Activated T-helper 1 cell treated with Interleukin-2 at 50 U/mL for 16 hours (primary cell): ENCODE measurements at places on chromosomes 13 and 19.

- DNase-seq = peak; percentile 67
Measured at GRCh38 chr13:113209759-113210421, 477 bp downstream of the CUL4A start.

- DNase-seq = no peak
Measured at GRCh38 chr13:37984357-37984756, 114.8 kb upstream of the TRPC4 start.

DNA sequence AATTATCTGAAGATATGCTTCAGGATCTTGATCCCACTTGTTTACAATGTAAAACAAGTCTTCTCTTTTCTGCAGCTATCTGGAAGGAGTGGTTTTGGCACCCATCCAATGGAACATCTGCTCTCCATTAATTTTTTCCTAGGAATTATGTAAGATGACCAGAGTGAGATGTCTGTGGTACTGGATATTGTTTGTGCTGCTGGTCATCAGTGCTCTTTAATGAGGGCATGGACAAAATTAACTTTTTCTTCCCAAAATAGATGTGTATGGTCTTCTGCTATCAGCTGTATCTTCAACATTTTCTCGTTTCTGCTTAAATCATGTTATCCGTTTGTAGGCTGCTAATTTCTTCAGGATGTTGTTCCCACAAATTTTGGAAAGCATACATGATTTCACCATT is 415.4 kb upstream of the KLHL1 start:
- DNase-seq = no peak

DNA sequence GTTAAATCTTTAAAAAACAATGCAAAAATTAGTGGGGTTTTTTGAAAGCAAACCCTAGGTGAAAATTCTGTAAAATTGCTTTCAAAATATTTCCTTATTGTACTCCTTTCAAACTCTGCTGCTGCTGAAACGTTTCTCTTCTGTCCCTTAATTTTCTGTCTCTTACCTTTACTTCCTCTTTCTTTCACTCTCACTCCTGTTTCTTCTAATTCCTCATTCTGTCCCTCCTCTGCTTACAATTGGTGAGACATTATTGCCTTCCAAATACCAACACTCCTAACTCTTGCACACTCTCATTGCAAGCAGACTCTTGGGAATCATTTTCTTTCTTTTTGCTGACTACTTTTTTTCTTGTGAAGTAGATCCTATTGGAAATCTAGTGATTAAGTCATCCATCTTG is 685.6 kb upstream of the SLITRK1 start:
- DNase-seq = no peak

DNA sequence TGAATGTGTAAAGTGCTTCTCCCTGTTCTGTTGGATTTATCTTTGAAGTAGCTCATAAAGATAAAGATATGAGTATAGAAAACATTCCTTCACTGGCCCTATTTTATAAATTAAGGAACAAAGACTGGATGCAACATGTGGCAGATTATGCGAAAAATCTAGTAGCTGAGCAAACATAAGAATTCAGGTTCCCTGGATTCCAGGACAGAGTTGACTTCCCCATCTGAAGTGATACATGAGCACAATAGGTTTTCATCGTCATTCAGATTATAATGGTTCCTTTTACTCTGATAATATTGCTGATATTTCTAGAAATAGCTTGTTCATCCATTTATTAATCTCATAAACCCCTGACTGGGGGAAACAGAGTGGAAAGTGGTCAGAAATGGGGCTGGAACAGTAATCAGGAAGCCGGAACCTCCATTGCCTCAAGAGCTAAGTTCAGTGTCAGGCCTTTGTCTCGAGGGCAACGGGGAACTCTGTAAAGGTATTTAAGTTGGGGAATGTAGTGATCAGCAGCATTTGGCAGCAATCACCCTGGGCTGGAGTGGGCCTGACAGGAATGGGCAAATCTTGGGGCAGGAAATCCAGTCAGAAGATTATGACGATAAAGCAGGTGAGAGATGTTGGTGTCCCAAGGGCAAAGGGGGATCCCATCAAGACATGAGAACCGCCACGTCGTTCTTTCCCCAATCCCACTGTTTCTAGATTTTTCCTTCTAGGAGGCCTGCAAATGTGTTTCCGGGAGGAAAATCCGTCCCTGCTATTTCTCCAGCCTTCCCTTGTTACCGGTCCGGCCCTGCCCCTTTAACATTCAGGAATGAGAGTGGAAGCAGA is 232.5 kb upstream of the SERP2 start:
- no peak for DNase-seq

DNA sequence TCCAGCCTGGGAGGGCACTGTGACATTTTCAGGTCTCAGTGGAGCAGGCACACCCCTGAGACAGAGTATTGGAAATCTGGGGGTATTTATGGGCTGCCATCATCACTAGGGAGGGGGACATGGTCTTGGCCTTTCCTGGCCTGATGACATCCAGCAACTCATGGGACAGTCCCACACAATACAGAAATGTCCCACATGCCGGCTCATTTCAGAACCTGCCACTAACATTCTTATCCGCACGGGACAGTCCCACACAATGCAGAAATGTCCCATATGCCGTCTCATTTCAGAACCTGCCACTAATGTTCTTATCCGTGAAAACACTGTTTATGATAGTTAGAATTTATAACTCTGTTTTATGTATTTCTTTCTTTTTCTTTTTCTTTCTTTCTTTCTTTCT is 9.8 kb downstream of the SLC8A2 start:
- DNase-seq = no peak

GRCh38 chr13:59111751-59112171 is 1052.0 kb downstream of the DIAPH3 start:
- DNase-seq = no peak

- no peak for DNase-seq
Measured at GRCh38 chr19:16168465-16169081, 4.8 kb downstream of the CIB3 start.

- peak; percentile 75 for DNase-seq
Measured at GRCh38 chr19:45927565-45928261, 13.1 kb upstream of the NANOS2 start.

- DNase-seq = no peak
Measured at GRCh38 chr13:79709471-79709870, 228.5 kb downstream of the NDFIP2 start.

DNA sequence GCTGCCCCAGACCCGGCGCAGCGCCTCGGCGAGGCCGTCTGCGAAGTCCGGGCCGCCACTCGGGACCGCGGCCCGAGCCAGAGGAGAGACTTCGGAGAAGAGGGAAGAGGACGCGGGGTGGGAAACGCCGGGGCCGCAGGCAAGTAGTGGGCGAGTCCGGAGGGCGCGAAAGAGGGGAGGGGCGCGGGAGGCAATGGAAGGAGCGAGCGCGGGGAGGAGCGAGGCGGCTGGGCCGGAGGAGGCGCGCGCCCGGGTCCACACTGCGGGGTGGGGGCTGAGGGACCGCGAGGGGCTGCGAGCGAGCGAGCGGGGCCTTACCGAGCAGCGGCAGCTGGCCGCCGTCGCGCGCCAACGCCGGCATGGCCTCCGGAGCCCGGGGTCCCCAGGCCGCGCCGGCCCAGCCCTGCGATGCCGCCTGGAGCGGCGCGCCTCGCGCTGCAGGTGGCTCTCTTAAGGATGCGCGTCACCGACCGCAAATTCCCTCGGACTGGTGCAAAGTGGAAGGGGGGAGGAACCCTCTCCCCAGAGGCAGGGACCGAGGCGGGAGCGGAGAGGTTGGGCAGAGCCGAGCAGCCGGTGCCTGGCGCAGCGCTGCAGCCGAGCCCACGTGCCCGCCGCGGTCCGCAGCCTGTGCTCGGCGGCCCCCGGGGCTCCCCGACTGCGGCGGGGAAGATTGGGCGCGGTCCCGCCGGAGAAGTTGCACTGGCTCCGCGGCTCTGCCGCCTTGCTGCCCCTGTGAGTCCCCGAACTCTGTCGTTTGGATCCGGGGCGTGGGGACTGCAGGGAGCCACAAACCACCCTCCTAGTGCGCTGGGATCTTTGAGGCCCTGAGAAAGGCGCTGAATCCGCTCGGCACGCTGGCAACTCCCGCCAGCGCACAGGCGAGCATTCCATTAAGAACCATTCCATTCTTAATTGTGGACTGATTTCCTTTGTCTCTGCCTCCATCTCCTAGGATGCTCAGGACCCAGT is at the start of gene FLT3:
FLT3 (minus strand) TSS at position 427 of the 972 bp plus-strand sequence; CDS start at position 361, 66 bp downstream.
- DNase-seq = no peak

DNA sequence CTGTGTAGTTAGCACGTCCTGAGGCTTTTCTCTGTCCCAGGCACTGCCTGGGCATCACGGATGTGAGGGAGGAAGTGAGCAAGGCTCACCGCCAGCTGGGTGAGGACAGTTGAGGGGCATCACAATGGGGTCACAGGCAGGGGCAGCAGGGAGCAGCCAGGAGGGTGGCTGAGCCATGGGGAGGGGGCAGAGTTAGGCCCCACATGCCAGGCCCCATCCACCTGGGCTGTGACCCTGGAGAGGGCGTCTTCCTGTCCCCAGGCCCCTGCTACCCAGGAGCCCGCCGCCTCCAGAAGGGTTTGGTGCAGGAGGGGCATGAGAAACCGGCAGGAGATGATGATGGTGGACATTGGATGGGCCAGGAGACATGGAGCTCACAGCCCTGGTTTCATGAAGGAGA is 56.8 kb upstream of the F7 start:
- no peak for DNase-seq

DNA sequence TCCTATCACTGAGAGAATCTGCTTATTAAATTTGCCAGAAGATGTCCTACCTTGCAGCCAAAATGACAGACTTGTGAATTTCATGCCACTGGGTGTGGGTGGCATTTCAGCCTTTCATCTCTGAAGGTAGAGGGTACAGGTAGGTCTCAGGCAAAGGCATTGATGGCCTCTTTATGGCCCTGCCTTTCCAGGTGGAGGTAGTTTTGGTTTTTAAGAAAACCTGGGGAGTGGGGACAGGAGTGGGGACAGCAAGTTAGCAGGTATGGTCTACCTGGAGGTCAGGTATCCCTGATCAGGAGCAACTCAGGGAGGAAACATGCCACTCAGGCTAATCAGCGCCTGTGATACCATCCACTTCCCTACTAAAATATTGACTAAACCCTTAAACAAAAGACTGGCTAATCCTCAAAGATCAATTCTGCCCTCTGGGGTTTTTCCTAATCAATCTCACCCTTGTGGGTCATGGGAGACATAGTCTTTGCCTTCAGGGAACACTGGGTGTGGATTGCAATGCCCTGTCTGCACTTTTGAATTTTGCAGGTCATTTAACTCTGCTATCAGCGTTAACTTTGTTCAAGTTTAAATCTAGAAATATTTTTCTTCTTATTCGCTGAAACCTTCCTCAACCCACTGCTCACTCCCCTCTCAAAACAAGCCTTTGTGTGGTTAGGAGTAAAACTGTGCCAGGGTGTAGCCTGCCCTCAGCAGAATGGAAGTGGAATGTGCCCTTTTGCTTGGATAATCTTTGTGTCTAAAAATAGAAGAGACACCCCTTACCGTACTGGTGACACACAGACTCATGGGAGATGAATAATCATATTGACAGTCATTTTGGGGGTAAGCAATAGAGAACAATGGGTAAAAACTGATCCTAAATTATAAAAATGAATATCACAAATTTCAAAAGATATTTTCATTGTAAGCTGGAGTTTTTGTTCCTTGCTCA is 233.7 kb downstream of the COG6 start:
- no peak for DNase-seq

DNA sequence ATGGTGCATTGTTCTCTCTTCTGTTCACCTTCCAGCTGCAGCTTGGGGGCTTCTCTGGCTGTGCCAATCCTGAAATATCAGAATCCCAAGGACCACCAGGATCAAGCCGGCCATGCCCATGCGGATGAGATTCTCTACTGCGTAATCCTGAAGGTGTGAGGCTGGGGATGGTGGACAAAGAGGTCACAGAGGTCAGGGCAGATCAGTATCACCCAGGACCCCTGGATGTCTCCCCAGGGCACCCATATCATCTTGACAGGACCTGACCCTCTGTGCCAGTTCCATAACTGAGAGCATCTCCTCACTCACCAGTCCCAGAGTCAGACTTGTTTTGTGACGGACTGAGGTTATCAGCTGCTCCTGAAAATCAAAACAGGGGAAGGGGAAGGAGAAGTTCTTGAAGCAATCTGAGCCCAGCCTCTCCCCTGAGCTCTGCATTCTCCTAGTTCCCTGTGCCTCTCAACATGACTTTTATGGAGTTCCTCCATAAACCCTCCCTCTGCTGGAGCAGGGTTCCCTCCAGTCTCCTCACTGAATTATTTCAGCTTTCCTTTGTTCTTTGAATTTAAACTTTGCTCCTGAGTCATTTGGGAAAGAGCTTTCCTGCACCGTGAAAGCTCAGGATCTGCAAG is 5.5 kb downstream of the LILRA5 start:
- DNase-seq = no peak

GRCh38 chr19:11230621-11231386 is 8.6 kb upstream of the ANGPTL8 start:
- no peak for DNase-seq

DNA sequence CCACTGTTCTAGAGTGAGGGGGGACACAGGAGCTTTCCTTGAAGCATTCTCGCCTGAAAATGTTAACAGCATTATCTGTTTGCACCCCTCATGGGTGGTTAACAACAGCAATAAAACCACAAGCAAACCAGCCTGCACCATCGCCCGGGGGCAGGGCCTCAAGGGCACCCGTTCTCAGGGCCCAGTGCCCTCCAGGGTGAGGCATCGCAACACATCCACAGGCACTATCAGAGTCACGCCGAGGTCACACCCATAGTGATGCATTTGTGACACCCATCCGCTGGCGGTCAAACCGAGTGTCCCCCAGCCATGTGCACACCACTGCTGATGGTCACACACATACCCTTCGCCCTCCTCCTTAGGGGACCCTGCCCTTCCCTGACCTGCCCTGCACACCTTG is 4.6 kb downstream of the FUT5 start:
- DNase-seq = no peak

DNA sequence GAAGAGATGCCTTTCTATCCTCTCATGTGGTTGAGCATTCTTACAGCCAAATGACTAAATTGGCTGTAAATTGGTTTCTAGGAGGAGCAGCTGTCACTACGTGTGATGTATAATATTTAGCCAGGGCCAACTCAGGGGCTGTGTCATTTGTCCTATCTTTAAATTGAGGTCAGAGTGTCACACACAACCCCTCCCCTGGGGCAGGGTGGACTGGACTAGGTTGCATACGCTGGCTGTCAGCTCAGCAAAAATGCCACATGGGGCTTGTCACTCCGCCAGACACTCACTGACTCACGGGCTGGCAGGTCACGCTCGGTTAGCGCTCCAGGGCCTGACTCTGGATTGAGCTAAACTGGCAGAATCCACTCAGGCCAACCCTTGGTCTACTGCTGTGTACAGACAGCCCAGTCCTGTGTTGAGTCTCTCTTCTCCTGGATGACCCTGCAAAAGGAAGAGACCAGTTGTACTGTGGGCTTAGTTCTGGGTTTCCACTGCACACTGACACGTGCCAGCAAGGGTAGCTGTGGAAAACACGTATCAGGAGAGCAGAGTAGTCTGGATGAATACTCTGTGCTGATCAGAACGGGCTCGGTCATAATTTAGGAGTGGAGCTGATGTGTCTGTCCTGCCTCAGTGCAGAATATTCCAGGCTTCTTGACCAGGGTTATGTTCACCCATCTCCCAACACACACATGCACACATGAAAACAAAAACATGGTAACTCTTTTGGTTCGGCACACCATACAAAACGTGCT is 29.1 kb downstream of the SHISA2 start:
- no peak for DNase-seq

GRCh38 chr13:40878321-40878720 is 88.9 kb downstream of the SLC25A15 start:
- no peak for DNase-seq

- no peak for DNase-seq
Measured at GRCh38 chr19:29255912-29256311, 43.0 kb upstream of the UQCRFS1 start.

- DNase-seq = no peak
Measured at GRCh38 chr19:46622118-46622446, 2.8 kb downstream of the PTGIR start.
